ENCODE measurements at places on chromosomes 1 and 21. TPM values are rescaled to one million over a fixed set of nuclear protein-coding genes. Genes with fewer than 3 reads are reported as not detected.

DNA sequence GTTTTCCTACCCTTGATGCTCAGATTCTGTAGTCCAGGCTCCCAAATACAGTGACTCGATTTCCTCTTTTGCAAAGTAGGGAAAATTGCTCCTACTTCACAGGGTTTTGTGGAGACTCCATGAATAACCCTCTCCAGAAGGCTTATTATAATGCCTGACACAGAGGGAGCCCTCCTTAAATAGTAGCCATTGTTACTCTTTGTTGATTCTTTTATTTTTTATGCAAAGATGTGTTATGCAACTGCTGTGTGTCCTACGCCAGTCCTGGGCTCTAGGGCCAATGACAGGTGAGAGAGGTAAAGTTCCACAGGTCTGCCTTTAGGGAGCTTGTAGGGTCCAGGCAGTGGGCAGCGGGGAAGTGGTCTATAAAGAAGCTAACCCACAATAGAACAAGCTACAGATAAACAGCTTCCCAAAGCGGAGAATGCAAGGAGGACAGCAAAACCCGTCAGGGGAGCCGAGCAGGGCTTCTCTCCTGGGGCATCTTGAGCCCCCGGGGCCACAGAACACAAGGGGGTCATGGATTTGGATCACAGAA, 1.5 kb downstream of the AADACL3 start:
- no peak for DNase-seq

- peak; percentile 53 for DNase-seq
Observed at GRCh38 chr1:117735045-117735992, 129.5 kb downstream of the TENT5C start.

GRCh38 chr21:44957047-44957831, 17.4 kb downstream of the SLX9 start:
- DNase-seq: no peak

DNA sequence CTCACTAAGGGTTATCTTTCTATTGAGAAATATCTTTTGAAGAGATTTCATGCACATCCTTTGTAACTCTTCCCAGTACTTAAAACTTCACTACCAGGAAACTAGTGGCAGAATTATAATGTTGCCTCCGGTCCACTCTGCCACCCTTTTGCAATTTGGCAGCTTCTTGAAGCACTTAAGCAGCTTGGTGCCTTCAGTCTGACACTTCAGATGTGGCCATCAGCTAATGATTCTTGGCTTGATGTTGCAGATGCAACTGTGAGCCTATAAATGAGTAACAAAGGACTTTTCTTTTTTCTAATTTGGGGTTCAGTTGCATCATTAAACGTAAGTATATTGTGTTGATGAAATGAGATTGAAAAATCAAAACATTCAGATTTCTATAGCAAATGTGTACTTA, 187.5 kb upstream of the C21orf91 start:
- no peak for DNase-seq

GRCh38 chr1:220700556-220701179, 10.5 kb downstream of the C1orf115 start:
- DNase-seq: no peak

- DNase-seq: peak; percentile 10
Observed at GRCh38 chr1:211420845-211421454, 71.0 kb downstream of the RD3 start.

GRCh38 chr1:94729267-94729666, 90.9 kb upstream of the SLC44A3 start:
- DNase-seq: peak; percentile 51

- no peak for DNase-seq
Observed at GRCh38 chr1:211606914-211607753, 28.2 kb upstream of the SLC30A1 start.

- DNase-seq: peak; percentile 64
Observed at GRCh38 chr1:46621930-46622329, 5.3 kb upstream of the MOB3C start.

DNA sequence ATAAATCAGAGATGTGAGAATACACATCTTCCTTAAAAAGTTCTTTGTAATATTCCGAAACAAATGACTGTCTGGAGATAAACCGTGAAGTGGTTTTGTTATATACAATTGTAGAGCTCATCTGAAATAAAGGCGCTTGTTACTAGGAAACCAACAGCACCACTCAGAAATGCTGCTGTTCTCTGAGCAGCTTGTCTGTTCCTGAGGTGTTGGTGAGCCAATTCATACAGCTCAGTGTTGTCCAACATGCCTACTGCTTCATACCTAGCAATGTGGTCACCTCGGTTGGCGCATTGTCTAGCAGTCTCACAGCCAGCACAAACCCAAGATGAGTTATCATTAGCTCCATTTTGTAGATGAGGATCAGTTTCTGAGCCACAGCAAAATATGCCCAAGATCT, 44.4 kb downstream of the GFI1 start:
- no peak for DNase-seq

DNA sequence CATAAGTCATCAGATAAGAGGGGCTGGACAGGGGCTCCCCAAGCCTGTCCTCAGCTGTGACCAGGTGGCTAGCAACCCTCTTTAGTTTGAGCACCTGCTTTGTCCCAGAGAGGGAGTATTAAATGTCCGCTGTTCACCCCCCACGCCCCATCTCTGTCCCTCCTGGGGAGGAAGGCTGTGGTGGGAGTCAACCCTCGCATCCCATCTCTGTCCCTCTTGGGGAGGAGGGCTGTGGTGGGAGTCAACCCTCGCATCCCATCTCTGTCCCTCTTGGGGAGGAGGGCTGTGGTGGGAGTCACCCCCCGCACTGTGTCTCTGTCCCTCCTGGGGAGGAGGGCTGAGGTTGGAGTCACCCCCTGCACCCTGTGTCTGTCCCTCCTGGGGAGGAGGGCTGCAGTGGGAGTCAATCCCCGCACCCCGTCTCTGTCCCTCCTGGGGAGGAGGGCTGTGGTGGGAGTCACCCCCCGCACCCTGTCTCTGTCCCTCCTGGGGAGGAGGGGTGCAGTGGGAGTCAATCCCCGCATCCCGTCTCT, 72.6 kb upstream of the ABCG1 start:
- DNase-seq: no peak

GRCh38 chr1:229410692-229411433, 23.0 kb downstream of the ACTA1 start:
- DNase-seq: peak; percentile 65

GRCh38 chr1:33346533-33346926, 25.6 kb upstream of the A3GALT2 start:
- no peak for DNase-seq

DNA sequence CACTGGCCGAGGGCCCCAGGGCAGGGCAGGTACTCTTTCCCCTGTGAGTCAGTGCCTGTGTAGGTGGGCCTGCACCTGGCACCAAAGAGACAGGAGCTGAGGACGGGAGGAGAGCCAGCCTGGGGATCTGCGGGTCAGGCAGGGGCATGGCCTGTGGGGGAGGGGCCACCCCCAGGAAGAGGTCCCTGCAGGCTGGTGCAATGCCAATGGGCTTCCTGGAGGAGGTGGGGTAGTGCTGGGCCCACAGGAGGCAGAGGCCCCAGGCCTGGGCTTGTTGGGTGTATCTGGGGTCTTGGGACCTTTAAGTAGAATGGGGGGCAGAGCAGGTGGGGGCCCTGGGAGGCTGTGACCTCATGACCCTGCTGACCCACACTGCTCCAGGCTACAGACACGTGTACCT, 23.2 kb downstream of the PLCH2 start:
- DNase-seq: no peak

DNA sequence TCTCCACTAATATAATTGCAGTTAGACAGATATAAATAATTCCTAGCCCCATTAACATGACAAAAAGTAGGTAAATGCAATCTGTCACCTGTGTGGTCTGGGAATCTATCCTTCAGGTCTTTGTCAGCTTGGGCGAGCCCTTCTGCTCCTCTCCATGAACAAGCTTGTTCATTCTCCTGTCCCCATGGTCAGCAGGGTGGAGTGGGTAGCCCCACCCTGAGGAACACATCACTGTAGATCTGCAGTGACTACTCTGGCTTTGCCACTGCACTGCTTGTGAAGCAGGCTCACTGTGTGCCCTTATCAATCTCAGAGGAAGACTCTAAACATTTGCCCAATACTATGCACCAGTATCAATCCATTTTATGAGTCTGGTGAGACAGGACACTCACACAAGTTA, 279.0 kb downstream of the MATN1 start:
- DNase-seq: no peak

DNA sequence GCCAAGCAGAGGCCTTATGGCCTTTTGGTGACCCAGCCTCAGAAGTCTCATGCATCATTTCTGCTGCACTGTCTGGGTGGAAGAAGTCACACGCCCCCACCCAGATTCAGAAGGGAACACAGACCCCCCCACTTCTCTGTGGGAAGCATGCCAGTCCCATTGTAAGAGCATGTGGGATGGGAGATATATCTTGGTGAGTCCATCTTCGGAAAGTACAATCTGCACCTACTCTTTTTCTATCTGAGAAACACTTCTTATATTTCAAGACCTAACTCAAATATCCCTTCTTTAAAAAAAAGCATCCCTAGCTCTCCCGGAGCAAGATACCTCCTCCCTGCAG, 159.6 kb upstream of the FGGY start:
- DNase-seq: no peak

- DNase-seq: no peak
Observed at GRCh38 chr1:43441894-43442637, 11.7 kb downstream of the HYI start.

DNA sequence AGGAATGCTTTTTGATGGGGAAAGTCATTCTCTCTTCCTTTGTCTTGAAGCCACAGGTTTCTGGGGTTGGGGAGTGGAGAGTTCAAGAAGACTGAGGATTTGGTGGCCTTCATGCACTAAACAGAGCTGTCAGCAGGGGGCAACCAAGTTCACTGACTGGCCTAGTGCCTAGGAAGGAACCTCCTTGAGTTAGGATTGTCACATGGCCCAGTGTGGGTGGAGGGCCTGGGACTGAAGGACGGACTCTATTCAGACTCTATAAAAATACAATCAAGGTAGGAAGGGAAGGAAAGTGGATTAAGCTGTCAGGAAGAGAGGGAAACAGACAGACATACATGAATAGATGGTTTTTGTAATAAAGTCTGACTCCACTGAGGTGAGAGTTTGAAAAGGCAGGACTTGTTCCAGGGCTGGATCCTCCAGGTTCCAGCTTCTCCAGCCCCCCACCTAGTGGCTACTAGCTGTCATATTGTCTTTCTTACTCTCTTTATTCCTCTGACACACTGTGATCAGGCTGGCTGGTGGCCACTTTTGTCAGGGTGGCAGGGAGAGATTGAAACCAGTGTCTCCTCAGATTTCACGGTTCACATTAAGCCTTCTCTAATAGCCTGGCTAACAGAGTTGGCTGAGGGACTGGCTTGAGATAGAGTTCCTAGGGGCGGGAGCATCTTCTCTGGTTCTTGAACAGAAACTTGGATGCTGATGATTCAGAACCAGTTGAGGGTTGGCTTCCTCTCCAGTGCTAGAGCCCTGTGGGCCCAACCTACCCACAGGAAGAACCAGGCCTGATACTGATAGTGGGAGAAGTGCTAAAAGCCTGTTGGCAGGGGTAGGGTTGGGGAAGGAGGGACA, 4.1 kb upstream of the SH3BGRL3 start:
- peak; percentile 96 for DNase-seq

- DNase-seq: no peak
Observed at GRCh38 chr1:234955107-234955731, 173.4 kb downstream of the TOMM20 start.

DNA sequence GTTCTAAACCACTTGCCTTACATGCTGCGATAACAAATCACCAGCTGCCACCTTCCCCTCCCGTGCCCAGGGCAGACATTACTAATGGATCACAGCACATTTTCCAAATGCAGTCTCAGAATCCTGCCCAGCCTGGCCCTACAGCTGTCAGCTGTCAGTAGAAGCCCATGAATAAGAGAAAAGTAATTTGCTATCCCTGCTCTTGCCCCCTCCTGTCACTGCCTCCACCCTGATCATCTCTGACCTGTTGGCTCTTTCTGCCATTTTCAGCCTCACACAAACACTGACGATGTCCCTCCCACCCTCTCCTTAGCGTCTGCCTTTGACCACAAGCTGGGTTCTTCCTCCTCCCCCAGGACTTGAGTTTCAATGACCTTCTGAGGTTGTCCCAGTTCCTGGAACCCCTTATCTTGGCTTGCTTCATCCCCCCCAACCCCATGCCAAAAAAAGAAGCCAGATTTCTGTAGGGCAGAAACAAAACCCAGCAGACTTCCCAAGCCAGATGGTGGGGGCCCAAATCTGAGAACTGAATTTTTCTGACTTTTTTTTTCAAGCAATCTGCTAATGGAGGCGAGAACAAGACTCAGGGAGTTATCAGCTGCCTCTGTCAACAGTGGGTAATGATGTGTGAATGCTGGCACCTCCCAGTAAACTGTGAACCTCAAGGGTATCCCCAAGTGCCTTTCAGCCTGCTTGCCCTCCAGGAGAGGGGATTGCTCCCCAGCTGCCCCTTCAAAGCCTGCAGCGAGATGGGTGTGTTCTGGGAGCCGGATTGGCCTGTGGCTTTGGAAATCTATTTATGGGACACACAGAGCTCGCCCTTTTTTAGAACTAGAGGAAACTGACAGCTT, 216.5 kb upstream of the VAMP3 start:
- no peak for DNase-seq

GRCh38 chr1:206036663-206037455, 13.2 kb upstream of the CTSE start:
- no peak for DNase-seq

CD164L2 gene
- total RNA-seq: not detected

C1orf226 gene
- 0.35 TPM for total RNA-seq

TAL1 gene
- not detected for total RNA-seq

KCNK2 gene
- total RNA-seq: 57.3 TPM

Data from HFFc6 (cell line).